Activated naive CD4-positive, alpha-beta T cell treated with anti-CD3 and anti-CD28 coated beads for 36 hours (primary cell): ENCODE measurements at places on chromosomes 16 and 17. TPM values are rescaled to one million over a fixed set of nuclear protein-coding genes. Genes with fewer than 3 reads are reported as not detected.

The CFAP119 gene
- total RNA-seq, result 2.3 TPM

The TBX6 gene
- 3.6 TPM for total RNA-seq

The DNASE1L2 gene
- 0.33 TPM for total RNA-seq

The KRT24 gene
- not detected for total RNA-seq

The MT1H gene
- 7.4 TPM for total RNA-seq

The PHOSPHO1 gene
- not detected for total RNA-seq

The BORCS6 gene
- total RNA-seq, result 4.0 TPM

The HSD11B2 gene
- total RNA-seq, result 0.86 TPM

The PRDM7 gene
- not detected for total RNA-seq

The NPIPA7 gene
- total RNA-seq, result 5.0 TPM

GRCh38 chr17:58301504-58302150, 20.9 kb upstream of the MPO start:
- peak; percentile 3 for DNase-seq

DNA sequence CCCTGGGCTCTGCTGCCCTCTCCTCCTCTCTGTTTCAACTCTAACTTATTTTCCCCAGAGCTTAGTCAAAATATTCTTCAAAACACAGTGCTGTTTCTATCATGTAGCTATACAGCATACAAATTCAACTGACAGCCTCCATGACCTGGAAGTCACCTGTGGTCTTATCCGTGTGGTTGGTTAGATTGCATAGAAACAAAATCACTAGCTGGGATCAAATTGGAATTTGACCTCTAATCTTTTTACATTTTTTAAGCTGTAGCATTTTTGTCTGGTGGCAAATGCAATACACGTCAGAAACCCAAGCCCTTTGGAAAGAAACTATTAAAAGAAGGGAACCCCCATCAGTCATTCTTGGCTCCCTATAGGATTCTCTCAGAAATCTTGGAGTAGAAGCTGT, 57.3 kb downstream of the ABCC12 start:
- DNase-seq, result no peak

DNA sequence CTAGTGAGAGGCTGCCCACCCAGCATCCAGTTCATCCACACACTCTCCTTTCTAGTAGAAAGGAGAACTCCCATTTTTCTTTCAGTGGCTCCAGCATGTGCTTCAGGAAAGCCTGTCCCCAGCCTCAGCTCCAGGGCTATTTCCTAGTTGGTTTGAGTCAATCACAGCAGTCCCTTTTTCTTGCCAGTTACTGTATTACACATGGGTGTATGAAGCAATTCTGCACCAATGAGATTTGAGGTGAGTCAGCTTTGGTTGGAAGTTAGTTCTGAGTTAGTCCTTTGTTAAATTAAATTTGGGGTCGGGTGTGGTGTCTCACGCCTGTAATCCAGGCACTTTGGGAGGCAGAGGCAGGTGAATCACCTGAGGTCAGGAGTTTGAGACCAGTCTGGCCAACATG, 24.8 kb downstream of the RAD51D start:
- DNase-seq, result no peak

- no peak for DNase-seq
These were observed 8.3 kb downstream of the NKIRAS2 start for GRCh38 chr17:42027961-42028790.

DNA sequence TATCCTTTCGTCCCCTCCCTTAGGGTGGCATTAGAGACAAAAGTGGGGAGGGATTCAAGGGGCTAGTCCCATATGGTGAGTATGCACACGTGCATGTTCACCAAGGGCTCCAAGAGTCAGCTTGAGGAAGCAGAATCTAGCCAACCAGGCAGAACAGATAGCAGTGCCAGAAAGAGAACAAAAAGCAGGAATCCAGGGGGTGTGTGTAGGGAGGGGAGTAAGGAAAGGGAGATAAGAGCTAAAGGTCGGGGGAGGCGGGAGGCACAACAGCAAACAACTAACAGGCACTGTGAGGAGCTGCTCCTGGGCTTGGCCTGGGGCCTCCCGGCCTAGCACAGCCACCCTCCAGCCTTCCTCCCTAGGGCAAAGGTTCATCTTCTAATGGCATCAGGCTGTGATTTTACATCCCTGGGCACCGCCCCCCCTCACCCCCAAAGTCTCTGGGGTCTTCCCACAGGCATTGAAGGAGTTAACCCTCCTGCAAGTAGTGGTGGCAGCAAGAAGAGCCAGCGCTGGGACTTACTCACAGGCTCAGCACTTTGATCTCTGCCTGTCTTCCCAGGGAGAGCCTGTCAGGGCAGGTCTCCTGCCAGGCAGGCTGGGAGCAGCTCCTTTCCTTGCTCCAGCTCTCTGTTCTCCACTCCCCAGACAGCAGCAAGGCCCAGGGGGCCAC, 12.4 kb upstream of the SUPT4H1 start:
- no peak for DNase-seq

GRCh38 chr17:75667825-75668224, 687 bp downstream of the SAP30BP start:
- no peak for DNase-seq

DNA sequence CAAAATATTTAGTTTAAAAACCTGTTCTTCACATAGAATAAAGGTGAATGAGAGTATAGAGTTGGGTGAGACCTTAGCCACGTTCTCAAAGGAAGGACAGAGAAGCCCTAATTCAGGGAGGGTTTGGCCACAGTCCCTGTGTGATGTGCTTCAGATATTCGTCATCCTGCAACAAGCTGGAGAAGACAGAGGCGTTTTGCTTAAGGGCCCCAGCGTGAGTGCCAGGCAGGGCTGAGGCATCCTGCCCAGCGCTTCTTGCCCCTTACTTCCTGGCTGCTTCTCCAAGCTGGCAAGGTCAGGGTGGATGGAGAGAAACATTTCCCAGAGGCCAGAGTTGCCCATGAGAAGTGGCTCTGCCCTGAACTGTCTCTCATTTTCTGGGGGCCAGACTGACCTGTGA, 46.9 kb downstream of the AXIN2 start:
- DNase-seq, result no peak

DNA sequence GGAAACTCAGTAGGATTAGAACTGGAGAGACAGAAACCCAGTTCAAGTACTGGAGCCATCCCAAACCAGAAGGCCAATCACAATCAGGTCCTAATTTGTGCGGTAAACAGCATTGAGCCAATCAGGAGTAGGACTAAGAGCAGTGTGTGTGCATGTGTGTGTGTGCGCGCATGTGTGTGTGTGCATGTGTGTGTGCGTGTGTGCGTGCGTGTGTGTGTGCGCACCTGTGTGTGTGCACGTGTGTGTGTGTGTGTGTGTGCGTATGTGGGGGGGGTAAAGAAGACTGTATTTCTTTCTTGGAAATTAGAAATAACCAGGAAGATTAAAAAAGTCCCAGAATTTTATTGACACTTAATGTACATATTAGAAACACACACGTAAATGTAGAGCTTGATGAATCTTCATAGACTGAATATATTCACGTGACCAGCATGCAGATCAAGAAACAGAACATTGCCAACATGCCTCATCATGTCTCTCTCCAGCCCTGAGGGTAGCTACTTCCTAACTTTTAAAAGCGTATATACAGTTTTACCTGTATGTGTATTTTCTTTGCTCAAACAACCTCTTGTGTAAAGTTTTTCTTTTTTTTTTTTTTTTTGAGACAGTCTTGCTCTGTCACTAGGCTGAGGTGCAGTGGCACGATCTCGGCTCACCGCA, 919 bp upstream of the DHRS7C start:
- DNase-seq, result no peak

DNA sequence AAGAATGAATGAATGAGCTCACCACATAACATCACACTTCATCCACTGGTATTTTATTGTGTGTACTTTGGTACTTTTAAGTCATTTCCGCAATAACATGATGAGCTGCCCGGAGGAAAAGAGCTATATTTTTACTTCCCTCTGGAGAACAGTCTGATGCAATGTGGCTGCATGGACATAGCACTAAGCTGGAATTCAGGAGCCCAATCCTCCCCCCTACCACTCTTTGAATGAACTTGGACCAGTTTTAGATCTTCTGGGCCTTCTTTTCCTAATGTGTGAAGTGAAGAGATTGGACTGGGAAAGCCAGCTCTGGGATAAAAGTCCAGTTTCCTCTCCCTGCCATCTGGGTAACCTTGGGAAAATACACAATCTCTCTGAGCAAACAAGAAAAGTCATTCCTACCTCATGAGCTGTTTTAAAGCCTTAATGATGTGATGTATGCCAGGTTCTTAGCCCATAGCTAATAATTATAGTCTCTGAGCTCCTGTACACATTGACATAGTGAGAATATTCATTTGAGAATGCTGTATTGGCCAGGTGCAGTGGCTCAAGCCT, 79.3 kb downstream of the ABCC12 start:
- DNase-seq, result no peak

DNA sequence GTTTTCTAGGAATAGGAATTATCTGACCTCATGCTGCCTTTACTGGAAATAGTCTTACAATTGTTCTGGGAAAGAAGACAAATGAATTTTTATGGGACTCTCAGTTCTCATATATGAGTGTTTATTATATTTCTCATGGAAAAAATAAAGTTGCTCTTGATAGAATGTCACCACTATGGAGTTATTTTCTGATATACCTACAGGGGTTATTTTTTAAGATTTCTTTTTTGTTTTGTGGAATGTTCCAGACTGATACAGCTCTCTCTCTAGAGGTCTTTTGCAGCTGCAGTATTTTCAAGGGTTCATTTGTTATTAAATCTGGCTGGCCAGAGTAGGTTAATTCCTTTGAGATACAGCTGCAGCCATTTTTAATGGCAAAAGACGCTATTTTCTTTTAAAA, 100.7 kb downstream of the ABCA8 start:
- no peak for DNase-seq

DNA sequence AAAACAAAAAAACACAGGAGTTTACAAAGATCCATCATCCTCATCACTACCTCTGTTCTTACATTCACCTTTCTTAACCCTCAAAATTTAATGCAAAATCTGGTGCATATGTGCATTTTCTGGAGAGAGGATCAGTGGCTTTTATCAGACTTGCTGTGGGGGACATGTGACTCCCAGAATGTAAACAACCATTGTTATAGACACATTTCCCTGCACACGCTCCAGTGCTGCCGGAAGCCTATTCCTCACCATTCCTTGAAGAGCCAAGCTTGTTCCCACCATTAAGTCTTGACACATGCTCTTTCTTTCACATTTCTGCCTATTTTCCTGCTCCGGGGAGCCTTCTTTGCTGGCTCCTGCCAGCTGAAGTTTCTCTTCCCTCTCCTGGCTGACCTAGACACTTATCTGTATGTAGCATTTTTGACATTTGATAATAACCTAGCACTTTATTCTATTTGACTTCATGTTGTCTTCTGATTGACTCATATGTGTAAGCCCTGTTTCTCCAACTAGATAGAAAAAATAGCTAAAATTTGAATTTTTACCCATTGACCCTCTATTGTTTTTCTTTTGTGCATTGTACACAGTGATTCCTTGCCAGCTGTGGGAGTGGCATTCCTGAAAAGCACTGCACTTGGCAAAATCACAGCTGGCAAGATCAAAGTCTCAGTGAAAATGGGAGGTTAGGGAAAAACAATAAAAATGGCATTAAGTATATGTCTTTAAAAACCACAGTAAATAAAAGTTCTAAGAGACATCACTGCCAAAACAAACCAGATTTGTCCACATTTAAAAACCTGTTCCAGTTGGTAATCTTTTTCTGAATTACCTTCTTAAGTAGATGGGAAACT, 76.8 kb upstream of the CIBAR2 start:
- DNase-seq, result no peak

DNA sequence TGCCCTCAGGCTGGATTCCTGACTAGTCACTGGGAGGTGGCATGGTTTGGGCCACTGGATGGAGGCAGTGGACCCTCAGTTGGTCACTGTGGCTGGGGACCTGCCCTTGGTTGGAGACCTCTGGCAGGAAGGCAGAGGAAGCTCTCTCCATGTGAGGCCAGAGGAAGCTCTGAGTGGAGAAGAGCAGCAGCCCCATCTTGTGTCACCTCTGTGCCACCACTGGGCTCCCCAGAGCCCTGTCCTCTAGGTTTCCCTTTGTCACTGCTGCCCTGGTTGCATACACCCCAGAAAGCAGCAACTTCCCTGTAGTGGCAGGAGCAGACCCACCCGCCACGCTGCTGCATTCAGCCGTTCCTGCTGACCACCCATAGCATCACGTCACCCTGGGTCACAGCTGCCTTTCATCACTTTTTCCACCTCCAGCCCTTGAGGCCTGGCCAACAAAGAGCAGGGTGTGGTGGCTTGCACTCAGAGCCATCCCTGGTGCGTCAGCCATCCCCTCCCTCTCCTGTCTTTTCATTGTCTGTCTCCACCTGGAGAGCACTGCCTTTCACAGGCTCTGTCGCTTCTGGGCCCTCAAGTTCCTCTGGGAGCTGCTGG, 11.9 kb downstream of the CTRL start:
- peak; percentile 35 for DNase-seq

- no peak for DNase-seq
These were observed 117.9 kb downstream of the CPPED1 start for GRCh38 chr16:12685806-12686205.

DNA sequence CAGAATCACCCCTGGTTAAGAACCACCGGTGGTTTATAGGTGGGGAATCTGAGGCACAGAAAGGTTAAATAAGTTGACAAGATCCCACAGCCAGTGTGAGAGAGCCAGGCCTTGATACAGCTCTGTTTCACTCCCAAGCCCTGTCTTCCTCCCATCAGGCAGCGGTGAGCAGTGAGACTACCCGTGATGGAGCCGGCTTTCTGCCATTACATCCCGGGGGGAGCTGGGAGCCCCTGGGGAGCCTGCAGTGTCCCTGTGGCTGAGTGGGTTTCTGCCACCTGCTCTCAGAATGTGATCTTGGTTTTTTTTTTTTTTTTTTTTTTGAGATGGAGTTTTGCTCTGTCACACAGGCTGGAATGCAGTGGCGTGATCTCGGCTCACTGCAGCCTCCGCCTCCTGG, 66.4 kb downstream of the ABCC1 start:
- no peak for DNase-seq

GRCh38 chr16:84596801-84597527, 20.9 kb downstream of the COTL1 start:
- DNase-seq, result no peak

- DNase-seq, result no peak
These were observed 127.7 kb upstream of the GSE1 start for GRCh38 chr16:85485379-85485778.

- no peak for DNase-seq
These were observed 71.8 kb upstream of the DOC2B start for GRCh38 chr17:253091-253846.

DNA sequence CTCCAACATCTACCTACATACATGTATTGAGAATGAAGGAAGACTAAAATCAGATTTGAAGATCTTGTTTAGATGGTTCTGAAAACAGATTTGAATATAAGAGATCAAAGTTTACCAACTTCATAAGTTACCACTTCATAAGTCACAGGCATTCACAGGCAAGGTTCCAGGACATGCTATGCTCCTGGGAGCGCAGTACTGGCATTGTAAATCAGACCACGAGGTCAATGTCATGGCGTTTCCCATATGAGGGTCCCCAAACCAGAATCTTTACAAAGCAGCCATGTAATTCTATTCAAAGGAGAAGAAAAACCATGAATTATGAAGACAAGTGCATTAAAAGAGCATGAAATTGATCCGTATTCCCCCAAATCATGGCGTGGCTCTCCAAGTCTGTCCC, 3.0 kb downstream of the CDH11 start:
- no peak for DNase-seq
